ENCODE measurements at places on chromosomes 11 and 22.

GRCh38 chr22:43343262-43343669 lies at the start of gene SCUBE1:
Gene SCUBE1, minus strand, starts transcription at chr22:43343372. Its CDS starts 111 bp downstream, at chr22:43343261.
- peak; percentile 73 for DNase-seq

DNA sequence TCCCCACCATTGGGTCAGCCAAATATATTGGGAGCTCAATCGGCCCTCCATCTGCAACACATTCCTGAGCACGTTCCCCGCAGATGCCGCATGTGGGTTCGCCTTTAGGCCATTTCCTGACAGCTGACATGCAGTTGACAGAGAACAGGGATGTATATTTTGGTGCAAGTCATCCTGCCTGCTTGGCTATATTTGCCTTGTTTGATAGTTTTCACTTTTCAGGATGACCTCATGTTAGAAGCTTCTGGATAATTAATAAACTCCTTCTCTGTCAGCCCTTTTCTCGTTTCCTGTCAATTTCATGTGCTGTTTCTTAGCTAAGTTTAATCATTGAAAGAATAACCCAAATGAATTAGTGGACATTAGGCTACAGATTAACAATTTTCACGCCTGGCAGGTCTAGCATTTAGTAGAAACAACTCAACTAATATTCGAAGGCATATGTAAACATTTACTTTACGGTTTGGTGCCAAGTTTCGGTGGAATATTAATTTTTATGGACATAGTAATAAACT lies 105.8 kb upstream of the SLC5A12 start:
- no peak for DNase-seq

- DNase-seq, result no peak
Observed at GRCh38 chr22:20013382-20013871, 3.2 kb downstream of the ARVCF start.

DNA sequence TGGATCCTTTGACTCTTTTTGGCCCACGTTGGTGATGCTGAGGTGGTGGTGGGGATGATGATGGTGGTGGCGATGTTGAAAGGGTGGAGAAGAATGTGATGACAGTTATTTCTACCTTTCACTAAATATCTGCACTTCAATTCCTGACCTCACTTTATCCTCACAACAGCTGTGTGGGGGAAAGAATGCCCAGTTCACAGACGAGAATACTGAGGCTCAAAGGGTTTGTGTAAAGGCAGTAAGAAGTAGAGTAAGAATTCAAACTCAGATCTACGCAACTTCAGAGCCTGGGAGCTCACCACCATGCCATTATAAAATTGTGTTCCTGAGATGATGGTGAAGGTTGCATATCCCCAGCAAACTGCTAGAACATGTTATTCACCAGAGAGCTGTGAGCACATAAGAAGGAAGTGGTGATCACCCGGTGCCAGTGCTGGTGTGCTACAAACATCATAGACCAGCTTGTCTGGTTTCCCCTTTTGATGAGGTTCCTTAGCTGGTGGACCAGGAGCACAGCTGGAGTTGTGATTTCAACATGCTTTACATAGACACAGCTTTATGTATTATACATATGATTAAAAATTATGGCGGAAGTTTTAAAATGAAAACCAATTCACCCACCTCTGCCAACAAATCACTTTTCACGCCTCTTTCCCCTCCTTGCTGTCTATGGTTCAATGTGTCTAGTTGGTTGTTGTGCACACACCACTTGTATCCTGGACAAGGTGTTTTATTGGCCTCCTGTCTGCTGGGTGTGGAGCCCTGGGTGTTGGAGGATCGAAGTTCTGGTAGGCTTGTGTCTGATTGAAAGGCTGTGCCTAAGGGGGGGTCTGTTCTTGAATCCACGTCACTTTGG lies 6.2 kb downstream of the ST14 start:
- DNase-seq, result peak; percentile 69

DNA sequence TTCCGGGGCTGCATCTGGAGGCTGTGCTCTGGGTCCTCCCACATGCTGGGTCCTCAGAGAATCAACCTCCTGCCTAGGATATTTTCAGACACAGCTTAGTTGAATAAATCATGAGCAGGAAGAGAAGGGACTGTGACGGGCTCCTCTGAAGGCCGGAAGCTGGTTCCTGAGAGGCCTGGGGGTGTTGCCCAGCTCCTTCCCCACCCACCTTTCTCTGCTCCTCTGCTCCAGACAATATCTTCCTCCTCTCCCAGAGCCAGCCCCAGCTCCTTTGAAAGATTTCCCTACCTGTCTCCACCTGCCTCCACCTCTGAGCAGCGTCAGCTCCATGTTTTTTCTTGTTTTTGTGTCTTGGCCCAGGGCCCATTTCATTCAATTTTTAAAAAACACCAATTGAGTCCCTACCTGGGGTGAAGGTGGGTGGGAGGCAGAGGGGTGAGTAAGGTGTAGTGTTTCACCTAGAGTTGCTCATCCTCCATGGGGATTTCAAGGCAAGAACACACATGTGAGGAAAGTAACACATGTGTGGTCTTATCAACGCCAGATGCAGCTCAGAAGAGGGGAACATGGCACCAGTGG lies 24.8 kb upstream of the THY1 start:
- DNase-seq, result no peak

GRCh38 chr22:17131686-17132085 lies 10.5 kb upstream of the TMEM121B start:
- no peak for DNase-seq

DNA sequence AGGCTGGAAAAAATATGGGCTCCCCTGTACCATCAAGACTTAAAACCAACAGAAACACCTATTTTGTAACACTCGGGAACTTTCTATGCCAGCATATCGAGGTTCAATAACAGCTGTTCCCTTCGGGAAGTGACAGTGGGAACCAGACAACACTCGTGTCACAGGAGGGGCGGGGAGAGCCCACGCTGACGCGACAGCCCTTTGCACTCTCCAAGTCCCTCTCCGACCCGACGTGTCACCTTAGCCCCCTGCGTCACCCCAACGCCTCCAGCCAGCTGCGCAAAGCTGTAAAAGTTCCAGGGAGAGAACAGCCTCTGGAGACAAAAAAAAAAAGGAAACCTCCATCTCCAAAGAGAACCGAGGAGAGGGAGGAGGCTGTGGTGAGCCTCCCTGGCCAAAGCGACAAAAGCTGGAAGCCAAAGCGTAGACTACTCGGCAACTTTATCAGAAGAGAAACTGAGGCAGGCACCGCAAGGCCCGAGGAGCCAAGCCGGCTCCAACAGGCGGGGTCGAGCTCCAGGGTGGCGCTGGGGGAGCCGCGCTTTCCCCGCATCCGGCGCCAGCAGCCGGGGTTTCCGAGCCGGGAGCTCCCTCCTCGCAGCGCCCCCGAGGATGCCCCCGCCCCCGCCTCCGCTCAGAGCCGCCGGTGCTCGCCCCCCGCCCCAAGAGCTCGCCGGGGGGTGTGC lies 751 bp downstream of the ARFGAP3 start:
- DNase-seq, result peak; percentile 95

DNA sequence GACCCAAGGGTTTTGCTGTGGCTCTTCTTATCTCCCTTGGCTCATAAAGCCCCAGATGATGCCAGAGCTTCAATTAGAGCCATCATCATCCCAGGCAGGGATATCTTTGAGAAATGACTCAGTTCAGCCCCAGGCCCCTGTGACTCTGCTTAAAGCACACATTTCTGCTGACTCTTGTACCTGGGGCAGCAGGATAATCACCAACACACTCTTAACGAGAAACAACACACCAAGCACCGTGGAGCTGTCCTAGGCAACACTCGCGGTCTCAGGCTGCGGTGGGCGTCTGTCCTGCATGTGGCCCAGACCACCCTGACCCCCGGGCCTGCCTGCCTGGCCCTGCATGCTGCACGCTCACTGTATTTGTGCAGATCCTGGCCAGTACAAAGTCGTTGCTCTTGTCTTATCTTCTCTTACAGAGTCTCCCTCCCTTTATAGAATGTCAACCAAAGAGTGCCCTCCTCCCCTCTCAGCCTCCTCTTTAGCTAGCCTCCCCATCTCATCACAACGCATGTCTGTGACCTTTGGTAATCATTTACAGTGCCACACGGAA lies 114.2 kb upstream of the PARVA start:
- DNase-seq, result no peak

DNA sequence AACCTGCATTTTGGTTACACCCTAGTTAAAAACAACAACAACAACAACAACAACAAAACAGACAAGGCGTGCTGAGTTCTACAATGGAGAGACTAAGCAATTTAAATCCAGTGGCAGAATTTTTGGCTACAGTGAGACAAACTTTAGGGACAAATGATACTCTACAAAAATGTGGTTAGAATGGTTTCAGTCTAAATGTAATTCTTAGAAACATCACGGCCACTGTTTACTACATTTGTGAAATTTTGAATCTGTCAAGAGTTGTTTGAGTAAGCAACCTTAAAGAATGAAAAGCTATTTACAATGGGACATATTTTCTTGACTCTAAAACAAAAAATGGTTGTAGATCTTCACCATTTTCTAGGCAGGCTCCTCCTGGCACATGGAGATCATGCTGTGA lies 259.4 kb downstream of the SWAP70 start:
- DNase-seq, result no peak

- no peak for DNase-seq
Observed at GRCh38 chr11:123046473-123047259, 15.3 kb downstream of the HSPA8 start.

DNA sequence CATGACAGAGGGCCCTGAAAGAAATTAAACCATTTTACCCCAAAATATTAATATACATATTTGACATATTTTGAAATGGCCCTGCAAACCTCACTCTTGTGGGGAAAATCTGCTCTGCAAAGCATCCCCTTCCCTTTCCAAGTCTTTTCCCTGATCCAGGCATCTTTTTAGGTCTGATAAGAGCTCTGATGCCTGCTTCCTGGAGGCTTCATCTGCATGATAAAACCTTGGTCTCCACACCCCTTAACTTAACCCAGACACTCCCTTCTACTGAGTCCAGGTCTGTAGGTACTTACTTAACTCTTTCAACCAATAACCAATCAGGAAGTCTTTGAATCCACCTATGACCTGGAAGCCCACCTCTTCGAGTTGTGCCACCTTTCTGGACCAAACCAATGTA lies 1.8 kb upstream of the LGALS12 start:
- no peak for DNase-seq

DNA sequence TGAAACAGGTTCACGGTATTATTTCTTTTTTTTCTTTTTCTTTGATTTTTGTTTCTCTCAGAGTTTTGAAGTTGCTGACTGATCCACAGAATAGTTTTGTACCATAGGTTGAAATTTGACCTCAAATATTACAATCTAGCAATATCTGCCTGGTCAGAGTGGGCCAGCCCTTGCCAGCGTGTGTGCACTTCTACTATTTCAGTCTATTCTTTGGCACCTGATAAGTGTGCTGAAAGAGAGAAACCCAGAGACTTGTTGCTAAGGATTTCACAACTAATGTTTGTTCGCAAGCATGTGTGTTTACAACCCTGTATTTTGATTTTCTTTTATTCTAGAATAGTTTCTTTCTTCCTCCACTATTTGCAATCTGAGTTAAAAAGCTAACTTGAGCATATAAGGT lies 1125.2 kb upstream of the CNTN5 start:
- DNase-seq, result no peak

DNA sequence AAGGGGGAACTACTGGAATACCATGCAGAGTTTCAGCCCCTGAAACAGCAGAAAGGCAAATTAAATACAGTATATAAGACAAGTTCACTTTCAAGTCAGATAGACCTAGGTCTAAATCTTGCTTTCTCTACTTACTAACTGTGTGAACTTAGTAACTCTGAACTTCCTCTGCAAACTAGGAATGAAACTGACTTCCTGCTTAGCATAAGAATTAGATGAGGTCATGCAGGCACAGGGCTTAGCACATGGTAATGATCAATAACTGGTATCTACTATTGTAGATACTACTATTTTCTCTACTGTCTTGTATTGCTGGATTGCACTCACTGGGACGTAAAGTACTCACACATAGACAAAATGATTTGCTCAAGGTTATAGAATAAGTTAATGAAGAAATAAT lies 51.5 kb upstream of the MTNR1B start:
- no peak for DNase-seq

- peak; percentile 90 for DNase-seq
Observed at GRCh38 chr11:59158206-59159068, 13.5 kb upstream of the DTX4 start.

GRCh38 chr11:1005928-1006327 lies 30.6 kb downstream of the MUC6 start:
- no peak for DNase-seq

DNA sequence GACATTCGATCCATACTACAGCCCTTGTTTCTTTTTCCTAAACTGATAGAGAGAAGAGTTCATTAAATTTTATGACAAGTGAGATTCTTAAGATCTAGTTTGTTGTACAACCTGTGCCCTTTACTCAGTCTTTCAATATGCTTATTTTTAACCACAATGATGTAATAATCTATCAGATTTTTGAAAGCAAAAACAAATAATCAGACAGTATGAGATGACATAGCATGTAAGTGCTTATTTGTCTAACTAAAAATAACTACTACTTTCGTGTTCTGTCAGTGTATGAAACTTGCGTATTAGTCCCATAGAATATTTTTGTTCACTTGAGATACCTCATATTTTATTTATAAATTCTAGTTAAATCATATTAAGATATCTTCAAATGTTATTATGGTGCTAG lies 33.2 kb downstream of the RAB39A start:
- no peak for DNase-seq

GRCh38 chr11:83678831-83679584 lies 392.8 kb upstream of the CCDC90B start:
- no peak for DNase-seq

GRCh38 chr22:28015676-28016601 lies 96.9 kb upstream of the PITPNB start:
- DNase-seq, result no peak

- DNase-seq, result no peak
Observed at GRCh38 chr11:66595245-66595904, 2.4 kb downstream of the CCS start.

DNA sequence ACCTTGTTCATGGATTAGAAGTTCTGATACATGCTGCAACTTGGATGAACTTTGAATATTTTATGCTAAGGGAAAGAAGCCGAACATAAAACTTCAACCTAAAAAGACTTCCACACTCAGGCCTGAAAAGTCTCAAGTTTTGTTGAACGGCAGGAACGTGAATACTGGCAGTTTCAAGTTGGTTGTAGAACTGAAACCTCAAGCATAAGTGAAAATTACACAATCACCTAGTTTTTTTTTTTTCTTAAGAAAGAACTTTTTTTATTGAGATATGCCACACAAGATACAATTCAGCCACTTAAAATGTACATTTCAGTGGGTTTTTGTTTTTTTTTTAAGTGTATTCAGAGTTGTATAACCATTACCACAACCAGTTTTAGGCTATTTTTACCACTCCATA lies 50.8 kb upstream of the ADORA2A start:
- DNase-seq, result peak; percentile 45

GRCh38 chr11:2551131-2551530 lies 106.3 kb downstream of the KCNQ1 start:
- DNase-seq, result no peak
